ENCODE measurements at places on chromosomes 2 and 18.

DNA sequence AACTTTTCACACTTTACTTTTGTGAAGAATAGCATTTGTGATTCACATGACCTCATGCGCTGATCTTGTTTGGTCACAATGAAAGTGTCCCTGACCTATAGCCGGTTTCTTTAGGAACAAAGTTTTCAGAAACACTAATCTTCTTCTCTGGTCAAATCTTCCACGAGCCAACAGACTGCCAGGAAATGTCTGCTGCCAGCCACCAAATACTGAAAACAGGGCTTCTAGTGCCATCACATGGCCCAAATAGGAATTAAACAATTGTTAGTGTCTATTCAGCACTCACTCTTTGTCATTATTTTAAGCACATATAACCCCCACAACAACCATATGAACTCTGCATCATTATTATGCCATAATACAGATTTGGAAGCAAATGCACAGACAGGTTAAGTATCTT lies 286.5 kb upstream of the SYT4 start:
- DNase-seq, result no peak

GRCh38 chr2:204763974-204764703 lies 218.9 kb downstream of the PARD3B start:
- no peak for DNase-seq

GRCh38 chr2:167017021-167017420 lies 128.7 kb downstream of the XIRP2 start:
- DNase-seq, result no peak

DNA sequence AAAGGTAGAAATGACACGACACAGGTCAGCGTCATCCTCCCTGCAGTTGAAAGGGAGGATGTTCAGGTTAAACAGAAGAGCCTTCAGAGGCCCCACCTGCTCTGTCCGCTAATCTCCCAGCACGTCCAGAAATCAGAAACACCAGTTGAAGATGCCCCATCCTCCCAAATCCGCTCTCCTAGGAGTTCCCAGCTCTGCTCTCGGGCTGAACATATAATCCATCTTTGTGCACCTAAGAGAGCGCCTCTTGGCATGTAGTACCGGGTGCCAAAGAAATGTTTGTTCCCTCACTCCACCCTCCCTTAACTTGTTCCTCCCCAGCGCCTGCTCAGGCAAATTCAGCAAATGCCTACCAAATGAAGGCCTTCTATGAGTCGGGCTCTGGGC lies 145.2 kb upstream of the SMAD2 start:
- DNase-seq, result no peak

GRCh38 chr2:9681427-9681817 lies 50.6 kb upstream of the YWHAQ start:
- DNase-seq, result no peak

GRCh38 chr2:128736046-128736688 lies 417.5 kb upstream of the HS6ST1 start:
- DNase-seq, result no peak

- no peak for DNase-seq
Measured at GRCh38 chr2:112765251-112765650, 842 bp upstream of the CKAP2L start.

GRCh38 chr2:115652652-115653051 lies 1210.2 kb downstream of the DPP10 start:
- DNase-seq, result no peak

- no peak for DNase-seq
Measured at GRCh38 chr2:34115076-34115475, 516.0 kb upstream of the FAM98A start.

DNA sequence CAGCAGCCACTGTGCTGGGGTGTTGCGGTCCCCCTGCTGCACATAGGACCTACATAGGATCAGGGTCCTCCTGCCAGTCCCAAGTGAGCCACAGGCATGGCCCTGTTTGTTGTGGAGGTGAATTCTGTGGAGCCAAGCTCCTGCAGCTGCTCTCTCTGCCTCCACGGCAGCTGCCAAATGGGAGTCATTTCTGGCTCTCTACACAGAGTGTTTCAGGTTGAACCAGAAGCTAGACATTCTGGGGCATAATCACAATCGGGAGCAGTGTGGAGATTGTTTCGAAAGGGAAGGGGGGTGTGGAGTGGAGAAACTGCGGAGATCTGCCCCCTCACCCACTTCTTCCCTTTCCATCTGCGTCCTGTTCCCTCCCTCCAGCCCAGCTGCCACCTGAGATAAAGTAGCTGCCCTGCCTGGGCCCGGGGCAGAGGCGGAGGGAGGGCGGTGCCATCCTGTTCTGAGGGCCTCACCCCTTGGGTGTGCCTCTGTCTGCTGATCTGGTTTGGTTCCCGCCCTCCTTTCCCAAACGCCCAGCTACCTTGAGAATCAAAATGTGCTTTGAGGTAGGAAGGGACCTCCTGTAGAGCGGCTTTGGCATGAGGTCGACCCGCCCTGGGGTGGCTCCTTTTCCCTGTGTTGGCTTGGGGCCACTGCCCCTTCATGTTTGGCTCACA lies 139.4 kb downstream of the WDSUB1 start:
- no peak for DNase-seq
